Eye (tissue), 1 donor: ENCODE measurements at places on chromosomes 12 and 14.

GRCh38 chr14:91685600-91685999 lies 46.3 kb downstream of the CATSPERB start:
- DNase-seq = no peak

DNA sequence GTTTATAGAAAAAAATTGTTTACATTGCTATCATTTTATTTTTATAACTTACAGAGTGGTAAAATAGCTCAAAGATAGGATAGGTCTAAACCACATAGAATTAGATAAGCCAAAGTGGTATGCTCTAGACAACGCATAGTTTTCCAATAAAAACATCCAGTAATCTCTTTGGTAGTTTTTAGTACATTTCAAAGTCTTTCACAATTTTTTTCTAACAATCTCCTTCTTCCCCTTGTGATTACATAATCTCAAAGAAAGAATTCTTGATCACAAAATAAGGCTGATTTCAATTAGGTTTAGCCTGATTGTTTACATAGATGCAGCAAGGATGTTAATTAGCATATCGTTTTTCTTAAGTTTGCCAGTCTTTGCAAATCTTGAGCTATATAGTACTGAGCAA lies 460.0 kb downstream of the FUT8 start:
- DNase-seq = no peak

GRCh38 chr12:7948589-7949260 lies 12.7 kb upstream of the SLC2A3 start:
- DNase-seq = no peak

DNA sequence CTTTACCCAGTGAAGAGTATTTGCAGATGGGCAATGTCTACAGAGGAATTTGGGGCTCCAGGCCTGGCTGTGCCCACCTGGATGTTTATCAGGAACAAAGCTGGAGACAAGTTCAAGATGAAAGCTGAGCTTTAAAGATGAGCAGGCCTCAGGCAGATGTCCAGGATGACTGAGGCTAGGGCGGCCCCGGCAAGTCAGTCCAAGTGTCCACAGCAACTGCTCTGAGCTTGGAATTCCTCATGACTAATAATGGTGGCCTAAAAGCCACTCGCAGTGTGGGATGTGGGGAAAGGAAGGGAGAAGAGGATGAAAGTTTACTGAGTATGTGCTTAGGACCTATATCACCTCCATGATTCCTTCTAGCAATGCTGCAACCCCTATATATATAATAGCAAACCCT lies 128.2 kb upstream of the NOS1 start:
- no peak for DNase-seq

- no peak for DNase-seq
Observed at GRCh38 chr12:129401572-129401971, 502.3 kb downstream of the TMEM132D start.
